ENCODE measurements at places on chromosomes 7 and 10.

- DNase-seq: no peak
Observed at GRCh38 chr7:8261711-8262695, at the start of gene ICA1. Gene ICA1 (minus strand): TSS chr7:8262167. CDS start chr7:8235926, 26,241 bp downstream.

DNA sequence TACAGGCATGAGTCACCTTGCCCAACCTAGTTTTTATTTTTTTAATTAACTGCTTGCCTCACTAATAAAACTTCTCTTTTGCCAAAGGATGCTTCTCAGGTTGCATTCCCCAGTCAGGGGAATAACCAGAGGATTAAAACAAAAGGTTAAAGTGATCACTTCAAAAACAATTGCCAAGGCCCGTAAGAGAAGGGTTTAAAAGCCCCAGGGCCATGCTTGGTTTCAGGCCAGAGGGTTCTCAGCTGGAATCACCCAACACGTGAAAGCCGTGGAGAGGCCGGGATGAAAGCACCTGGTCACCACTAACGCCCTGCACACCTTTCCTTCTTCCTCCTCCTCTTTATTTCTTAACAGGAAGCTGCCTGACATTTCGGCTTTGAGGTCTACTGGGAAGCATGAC, 587.5 kb downstream of the PTPRN2 start:
- DNase-seq: no peak

GRCh38 chr7:139687980-139688632, 89.7 kb downstream of the HIPK2 start:
- no peak for DNase-seq

DNA sequence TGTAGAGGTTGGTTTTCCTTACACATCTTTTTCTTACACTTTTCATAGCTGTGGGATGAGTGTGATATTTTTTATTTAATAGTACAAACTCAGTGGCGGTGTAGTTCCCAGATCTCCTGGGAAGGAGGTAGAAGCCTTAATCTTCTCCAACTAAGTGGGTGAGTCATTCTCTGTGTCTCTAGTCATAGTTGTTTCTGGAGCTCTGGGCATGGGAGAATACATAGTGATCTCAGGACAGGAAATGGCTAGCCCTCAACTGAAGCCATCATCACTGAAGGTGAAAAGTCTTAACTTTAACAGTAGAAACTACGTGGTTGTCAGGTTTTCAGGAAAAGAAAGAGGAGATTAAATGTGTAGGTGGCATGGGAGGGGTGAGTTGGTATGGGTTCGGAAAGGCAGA, 319.4 kb upstream of the FZD8 start:
- no peak for DNase-seq

- no peak for DNase-seq
Observed at GRCh38 chr7:43353902-43354301, 229.0 kb upstream of the STK17A start.

DNA sequence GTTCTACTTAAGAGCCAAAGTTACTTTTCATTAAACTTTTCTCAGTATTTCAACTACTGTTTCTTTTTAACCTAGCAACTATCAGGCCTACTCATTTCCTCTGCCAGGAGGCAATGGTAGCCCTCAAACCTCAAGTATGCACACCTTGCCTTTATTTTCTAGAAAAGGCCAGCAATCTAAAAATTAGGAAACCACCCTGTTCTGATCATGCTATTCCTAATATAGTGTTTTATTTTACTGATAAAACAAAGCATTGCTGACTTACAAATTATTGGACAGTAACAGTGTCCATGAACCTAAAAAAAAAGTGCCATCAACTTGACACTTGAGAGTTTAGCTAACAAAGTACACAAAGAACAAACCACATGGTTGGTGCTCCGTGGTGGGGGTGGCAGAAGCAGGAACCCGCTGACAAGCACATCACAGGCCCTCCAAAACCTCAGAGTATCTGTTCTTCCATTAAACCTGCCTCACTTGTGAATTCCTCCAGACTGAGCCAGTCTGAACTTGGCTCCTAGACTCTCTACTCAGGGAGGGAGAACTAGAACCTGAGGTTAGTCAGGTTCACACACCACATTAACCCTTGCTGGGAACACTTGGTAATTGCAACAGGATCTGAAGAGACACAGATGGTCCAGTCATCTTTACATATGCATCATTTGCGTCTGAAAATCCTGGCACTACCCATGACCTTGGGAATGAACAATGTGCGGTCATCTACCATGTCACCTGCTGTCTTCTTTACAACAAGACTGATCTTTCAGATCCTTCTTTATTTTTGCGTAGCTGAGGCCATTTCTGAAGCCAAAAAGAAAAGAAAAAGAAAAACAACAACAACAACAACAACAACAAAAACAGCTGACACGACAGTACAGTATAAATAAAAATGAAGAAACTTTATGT, 31.9 kb downstream of the PIP4K2A start:
- peak; percentile 52 for DNase-seq

DNA sequence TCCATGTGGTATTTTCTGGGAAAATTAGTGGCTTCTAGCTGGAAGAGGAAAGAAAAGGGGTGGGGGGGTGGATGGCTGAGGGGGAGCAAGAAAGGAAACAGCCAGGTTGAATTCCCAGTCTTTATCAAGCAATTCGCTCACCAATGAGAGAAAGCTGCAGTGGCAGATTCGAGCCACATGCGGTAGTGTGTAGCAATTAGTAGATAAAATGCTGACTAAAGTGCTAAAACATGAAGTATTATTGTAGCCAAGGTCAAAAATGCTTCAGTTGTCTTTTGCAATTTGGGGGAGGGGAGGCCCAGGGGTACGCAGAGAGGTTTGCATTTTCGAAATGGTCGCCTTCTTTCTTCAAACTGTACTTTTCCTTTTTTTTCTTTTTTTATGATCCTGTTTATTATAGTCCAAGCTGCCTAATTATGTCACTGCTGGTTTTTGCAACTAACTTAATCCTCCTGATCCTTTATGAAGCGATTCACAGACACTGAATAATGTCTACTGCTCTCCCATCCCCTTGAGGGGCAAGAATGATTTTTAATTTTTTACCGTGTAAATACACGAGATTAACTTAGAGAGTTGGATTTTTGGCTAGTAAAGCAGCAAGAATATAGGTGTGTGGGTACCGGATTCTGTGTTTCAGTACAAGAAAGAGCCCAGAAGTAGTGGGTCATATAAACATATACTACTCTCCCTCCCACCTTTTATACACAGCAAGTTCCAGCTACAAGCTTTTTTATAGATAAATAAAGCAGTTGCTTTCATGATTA, 3.6 kb upstream of the ARID5B start:
- DNase-seq: no peak

- DNase-seq: no peak
Observed at GRCh38 chr7:68998136-68998535, 600.1 kb upstream of the AUTS2 start.

- no peak for DNase-seq
Observed at GRCh38 chr7:72161534-72161933, 250.6 kb downstream of the CALN1 start.

- DNase-seq: peak; percentile 61
Observed at GRCh38 chr7:134669845-134670373, 23.3 kb downstream of the BPGM start.

DNA sequence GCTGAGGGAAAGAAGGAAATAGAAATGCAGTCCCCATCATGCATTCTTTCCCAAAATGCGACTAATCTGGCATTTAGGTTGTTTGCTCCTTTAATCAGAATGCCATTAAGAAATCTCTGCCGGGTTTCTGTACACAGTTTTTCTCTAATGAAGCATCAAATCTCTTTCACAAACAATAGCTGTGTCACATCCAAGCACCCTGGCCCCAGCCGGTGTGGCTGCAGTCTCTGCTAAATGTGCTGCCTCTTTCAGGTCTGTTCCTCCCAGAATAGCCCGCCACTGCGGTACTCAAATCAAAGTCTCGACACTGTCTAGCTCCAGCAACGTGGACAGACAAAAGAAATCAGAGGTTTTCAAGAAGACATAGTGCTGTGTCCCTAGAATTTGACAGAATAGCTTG, 343.8 kb downstream of the KCNMA1 start:
- DNase-seq: no peak

GRCh38 chr7:94612661-94613060, 43.3 kb downstream of the SGCE start:
- DNase-seq: no peak

- no peak for DNase-seq
Observed at GRCh38 chr10:10803278-10803677, 214.4 kb upstream of the CELF2 start.

- no peak for DNase-seq
Observed at GRCh38 chr7:90512821-90513254, 43.4 kb downstream of the PTTG1IP2 start.

- DNase-seq: no peak
Observed at GRCh38 chr7:129498021-129498420, 4.3 kb upstream of the SMKR1 start.

GRCh38 chr10:95756809-95757684, 1.1 kb downstream of the ENTPD1 start:
- DNase-seq: no peak

GRCh38 chr10:43110338-43111071, 27.7 kb upstream of the CSGALNACT2 start:
- DNase-seq: no peak

DNA sequence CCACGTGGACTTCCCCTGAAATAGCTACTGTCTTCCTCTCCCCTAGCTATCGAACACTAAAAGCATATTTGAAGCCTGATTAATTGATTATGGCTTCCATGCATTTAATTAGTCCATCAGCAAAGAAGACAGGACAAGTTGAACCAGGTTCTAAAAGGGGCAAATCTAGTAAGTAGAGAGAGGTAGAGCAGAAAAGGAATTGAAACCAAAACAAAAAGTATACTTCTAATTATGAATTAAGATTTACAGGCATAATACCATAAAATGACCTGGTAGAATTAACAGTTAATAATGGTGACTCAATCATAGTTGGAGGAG, 393 bp upstream of the DNAJC1 start:
- DNase-seq: no peak

GRCh38 chr10:68133523-68133922, 24.2 kb downstream of the MYPN start:
- DNase-seq: no peak

DNA sequence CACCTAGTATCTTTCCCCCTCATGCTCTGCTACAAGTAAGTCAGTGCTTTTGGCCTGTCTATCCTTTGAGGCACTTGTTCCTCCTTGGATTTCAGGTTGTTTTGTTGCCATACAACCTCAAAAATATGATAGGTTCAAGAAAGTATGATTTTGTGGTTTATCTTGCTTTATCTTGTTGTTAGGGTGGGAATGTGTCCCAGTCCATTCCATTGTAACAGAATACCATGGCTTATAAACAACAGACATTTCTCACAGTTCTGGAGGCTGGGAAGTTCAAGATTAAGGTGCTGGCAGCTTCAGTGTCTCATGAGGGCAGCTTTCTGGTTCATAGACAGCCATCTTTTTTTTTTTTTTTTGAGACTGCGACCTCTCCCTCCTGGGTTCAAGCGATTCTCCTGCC, 72.1 kb downstream of the TMEM270 start:
- no peak for DNase-seq

DNA sequence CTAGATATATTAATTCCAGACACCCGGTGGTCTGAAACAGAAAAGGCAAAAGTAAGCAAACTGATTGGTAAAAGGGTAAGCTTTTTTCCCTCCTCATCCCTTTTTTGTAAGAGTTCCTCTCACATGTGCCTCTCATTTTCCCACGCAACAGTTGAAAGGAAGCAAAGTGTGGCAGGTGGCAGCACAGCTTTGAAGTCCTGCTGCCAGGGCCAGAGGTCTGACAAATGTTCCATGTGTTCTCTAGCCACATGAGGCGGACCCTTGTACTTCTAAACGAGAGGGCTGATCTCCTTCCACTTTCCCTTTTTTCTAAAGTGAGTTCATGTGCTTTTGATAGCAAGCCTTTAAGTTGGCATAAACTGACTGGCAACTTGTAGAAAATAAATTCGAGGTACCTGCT, 217.5 kb downstream of the POLR1F start:
- no peak for DNase-seq

Measured in stimulated activated CD8-positive, alpha-beta memory T cell treated with anti-CD3 and anti-CD28 coated beads, Interleukin-7, amount 100 ng/mL, for 4 hours (primary cell).